ENCODE measurements at places on chromosomes 12 and 14.

DNA sequence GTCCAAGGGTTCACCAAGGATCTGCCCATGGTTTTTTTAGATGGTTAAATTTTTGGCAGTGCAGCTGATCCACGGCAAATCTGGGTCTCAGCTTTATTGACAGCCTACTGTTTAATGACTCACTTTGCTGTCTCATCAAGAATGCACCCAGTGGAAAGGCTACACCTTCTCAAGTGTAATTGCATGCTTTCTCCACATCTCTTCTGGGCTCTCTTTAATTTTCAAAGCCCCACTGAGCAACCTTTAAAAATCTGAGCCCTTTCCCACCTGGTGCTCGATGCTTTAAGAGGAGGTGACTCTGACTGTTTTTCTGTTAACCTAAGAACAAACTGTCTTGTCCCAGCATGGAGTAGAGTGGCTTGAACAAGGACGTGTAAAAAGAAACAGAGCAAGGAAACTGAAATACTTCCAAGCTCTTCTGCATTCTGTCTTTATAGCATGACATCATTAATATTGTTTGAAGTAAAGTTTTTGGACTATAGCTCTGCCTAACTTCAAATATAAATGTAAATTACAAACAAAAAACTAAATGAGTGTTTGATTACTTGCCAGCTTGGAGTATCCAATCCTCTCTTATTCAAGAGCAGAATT, 214.2 kb upstream of the KRR1 start:
- DNase-seq: no peak

- DNase-seq: no peak
Measured at GRCh38 chr12:6132496-6132895, 8.0 kb upstream of the VWF start.

GRCh38 chr12:109589240-109589590, 15.6 kb downstream of the MVK start:
- DNase-seq: no peak

- no peak for DNase-seq
Measured at GRCh38 chr12:84741692-84742091, 170.9 kb downstream of the SLC6A15 start.

DNA sequence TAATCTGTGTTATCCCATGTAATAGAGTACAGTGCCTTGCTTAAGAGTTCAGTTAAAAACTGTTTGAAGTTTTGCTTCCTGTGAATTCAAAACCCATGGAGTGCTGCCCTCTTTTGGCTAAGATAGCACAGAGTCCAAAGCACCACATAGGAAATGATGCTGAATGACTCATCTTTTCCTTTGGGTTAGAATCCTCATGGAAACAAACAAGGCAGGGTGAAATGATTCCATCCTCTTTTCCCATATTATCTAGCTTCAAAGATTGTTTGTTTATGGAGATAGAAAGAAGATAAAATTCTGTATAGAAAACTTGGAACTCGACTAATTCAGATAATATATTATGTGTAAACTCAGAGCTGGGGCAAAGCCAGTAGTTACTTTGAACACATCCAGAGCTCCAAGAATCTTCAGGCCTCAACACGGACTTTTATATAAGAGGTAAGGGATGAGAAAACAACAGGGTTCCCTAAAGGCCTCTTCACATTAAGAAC, 87.4 kb downstream of the OTOGL start:
- peak; percentile 31 for DNase-seq

DNA sequence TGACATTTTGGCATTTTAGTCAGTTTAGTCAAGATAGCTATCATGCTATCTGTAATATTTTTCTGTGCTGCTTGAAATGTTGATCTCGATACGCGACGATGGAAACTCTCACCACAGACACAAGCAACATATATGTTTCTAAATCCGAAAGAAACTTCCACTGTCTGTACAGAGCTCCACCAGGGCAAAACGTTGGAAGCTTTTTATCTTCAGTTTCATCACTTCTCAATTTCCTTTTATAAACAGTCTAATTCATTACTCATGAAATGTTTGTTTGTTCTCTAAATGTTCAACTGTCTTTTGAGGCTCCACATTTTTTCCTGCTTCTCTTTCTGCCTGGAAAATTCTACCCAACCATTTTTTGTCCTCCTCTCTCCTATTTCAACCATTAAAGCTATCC, 737.6 kb downstream of the SLC16A7 start:
- DNase-seq: no peak

DNA sequence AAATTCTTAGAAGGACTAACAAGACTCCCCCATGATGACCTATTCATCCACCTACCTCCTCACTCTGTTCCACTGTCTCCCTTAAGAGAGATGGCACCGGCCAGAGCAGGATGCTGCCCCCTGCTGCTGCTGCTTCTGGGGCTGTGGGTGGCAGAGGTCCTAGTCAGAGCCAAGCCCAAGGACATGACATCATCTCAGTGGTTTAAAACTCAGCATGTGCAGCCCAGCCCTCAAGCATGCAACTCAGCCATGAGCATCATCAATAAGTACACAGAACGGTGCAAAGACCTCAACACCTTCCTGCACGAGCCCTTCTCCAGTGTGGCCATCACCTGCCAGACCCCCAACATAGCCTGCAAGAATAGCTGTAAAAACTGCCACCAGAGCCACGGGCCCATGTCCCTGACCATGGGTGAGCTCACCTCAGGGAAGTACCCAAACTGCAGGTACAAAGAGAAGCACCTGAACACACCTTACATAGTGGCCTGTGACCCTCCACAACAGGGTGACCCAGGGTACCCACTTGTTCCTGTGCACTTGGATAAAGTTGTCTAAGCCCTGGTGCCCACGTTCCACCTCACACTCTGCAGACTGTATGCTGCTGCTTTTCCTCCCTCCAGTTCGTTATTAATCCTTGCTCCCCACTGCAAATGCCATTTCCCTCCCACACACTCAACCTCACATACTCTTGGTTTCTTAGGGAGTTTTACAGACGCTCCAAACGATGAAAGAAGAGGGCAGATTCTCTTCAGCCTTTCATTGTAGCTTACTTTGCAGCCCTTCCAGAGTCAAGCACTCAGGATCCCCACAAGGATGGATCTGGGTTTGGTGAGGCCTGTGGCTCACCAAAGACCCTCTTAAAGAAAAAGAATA, at the start of gene RNASE8:
TSS of gene RNASE8 (plus strand) at position 20 of the 873 bp plus-strand sequence. CDS start at position 91, 71 bp downstream.
- no peak for DNase-seq

- DNase-seq: no peak
Measured at GRCh38 chr12:49092816-49093406, 1.7 kb downstream of the DHH start.

GRCh38 chr14:75806352-75806832, 145.3 kb downstream of the TTLL5 start:
- DNase-seq: no peak

DNA sequence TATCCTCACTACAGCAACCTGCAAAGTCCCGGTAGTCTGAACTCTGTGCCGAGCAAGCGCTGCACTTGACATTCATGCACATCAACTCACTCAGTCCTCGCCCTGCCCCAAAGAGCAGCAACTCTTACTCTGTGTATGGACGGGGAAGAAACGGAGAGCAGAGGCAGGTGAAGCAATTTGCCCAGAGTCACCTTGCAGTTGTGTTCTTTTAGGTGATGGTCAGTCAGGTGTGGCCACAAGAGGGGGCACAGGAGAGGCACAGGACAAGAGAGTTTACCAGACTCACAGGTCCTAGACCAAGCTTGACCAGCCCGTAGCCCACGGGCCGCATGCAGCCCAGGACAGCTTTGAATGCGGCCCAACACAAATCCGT, 39.1 kb downstream of the TSPAN11 start:
- DNase-seq: no peak

DNA sequence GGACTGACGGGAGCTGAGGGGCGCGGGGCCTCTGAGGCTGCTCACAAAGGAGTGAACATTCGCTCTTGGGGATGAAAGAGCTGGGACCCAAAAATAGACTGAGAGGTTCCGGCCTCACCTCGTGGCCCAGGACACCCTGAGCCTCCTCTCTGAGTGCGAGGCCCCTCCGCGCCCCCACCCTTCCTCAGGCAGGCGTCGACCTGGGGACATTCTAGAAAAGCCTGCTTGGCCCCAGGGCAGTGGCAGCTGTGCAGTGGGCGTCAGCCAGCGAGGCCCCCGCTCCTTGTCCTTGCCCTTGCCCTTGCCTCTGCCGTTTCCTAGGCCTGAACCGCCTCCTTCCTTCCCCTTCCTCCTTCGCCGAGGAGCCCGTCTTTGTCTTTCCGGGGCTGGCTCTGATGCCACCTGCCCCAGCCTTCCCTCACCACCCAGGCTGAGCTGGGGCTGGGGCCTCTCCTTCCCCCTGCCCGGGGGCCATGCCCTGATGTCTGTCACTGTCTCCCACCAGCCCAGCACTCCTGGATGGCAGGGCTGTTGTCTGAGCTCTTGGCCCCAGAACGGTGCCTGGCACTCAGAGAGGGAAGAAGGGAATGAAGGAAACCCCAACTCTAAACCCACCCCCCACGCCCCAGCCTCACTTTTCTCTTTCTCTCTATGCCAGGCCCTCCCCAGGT, 208.2 kb upstream of the RTL1 start:
- DNase-seq: no peak

GRCh38 chr12:87272851-87273250, 756.4 kb downstream of the C12orf50 start:
- DNase-seq: no peak

GRCh38 chr12:101671157-101671791, 26.2 kb upstream of the CHPT1 start:
- DNase-seq: peak; percentile 38

GRCh38 chr12:65728848-65729793, 95.2 kb upstream of the HMGA2 start:
- DNase-seq: no peak

DNA sequence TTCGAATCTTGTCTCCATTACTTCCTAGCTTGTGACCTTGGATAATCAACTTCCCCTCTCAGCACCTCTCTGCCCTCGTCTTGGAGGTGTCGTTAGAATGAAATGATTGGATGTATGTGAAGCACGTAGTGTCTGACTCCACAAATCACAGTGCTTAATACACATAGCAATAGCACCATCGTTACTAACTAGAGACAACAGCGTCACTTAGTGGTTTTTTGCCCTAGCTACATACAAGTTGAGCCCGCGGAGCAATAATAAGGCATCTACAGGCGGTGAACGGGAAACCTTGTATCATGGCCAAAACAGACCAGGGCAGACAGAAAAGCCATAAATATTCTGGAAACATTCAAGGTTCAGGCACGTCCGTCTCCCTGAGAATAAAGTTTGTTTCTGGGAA, 154.9 kb downstream of the ASCL4 start:
- no peak for DNase-seq

- no peak for DNase-seq
Measured at GRCh38 chr14:75821831-75822521, 159.8 kb downstream of the TGFB3 start.

GRCh38 chr12:95863337-95863736, 4.6 kb downstream of the SNRPF start:
- DNase-seq: no peak

- DNase-seq: no peak
Measured at GRCh38 chr12:45051572-45052125, 750 bp upstream of the DBX2 start.

DNA sequence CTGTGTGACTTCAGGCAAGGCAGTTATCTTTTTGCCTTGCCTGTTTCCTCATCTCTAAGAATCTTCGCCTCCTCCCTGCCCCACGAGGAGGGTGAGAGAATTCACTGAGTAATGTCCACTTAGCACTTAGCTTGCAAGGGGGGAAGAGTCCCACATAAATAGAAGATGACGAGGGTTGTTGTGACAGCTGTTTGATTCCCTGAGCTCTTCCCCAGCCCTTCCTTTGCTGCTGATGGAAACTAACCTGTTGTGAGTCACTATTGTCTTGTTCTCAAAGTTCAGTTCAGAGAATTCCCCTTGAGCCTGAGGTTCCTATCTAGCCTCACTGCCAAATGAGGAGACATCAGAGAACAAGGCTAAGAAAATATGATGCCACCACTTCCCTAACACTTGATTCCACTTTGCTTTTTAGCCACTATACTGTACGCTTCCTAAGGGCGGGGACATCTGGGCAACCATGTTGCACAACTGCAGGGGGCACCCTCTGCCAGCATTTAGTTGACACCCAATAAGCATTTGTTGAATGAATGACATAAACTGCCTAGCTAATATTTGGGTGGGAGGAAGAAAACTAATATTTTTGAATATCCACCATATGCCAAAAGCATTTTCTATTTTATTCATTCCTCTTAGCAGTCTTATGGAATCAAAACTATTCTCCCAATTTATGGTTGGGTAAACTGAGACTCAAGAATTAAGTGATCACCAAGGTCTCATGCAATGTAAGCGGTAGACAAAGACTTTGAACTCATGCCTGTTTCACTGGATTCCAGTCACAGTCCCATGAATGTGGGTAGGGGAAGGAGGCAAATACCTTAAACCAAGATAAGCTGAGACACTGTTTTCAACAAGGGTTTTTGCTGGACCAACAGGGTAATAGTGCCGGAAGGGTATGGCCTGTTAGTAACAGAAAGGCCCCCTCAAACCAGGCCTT, 77.6 kb downstream of the ZFP36L1 start:
- DNase-seq: no peak

- DNase-seq: no peak
Measured at GRCh38 chr14:98593361-98593761, 678.6 kb downstream of the BCL11B start.

DNA sequence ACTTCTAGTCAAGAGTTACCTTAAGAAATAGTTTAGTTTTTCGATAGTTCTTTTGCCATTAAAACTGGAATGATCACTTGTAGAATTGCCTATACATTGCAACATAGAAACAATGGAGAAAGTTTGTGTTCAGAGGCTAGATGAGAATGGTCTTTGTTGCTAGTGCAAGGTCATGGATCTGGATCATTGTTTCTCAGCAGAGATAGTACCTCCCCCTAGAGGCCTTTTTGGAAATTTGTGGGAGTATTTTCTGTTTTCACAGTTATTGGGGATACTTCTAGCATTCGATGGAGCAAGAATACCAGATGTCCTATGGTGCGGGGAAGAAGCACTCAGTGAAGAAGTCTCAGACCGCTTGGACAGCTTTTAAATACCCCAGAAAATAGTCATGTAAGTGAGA, 138.8 kb upstream of the HMGA2 start:
- no peak for DNase-seq

GRCh38 chr12:48489012-48489411, 6.7 kb downstream of the C12orf54 start:
- DNase-seq: peak; percentile 52

Data from GM10248 (cell line).